ENCODE measurements at places on chromosomes 6 and 20.

DNA sequence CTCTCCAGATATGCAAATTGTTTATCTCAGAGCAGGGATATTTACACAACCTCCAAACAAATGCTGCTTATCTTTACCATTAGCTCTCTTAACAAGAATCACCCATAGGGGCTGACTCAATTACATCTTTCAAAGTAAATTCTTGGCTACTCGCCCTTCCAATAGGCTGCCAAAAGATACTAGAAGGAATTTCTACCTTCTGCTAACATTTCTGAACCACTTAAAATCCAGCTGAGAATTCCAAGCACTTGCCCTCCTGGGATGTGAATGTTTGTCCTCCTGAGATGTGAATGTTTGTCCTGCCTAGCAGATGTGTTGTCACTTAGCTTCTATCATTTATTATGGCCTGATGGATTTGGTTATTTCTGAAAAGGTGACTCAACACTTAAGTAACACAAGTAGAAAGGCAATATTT, 388.0 kb downstream of the GJA1 start:
- no peak for DNase-seq

DNA sequence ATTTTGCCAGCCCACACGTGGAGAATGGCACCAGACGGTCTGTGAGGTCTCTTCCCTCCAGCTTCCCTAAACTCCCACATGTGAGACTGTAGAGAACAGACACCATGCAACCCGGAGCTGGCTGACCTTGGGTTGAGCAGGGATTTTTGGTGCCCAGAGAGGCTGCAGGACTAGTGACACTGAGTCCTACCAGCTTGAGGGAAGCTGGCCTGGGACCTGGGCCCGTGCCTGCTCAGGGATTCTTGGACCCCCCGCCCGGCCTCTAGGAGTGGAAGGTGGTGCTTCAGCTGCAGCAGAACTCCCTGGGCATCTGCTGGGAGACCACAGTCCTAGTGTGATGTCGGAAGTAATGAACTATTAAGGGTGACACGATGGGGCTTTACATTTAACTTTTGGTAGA, 3.2 kb downstream of the PSMG4 start:
- DNase-seq: no peak

DNA sequence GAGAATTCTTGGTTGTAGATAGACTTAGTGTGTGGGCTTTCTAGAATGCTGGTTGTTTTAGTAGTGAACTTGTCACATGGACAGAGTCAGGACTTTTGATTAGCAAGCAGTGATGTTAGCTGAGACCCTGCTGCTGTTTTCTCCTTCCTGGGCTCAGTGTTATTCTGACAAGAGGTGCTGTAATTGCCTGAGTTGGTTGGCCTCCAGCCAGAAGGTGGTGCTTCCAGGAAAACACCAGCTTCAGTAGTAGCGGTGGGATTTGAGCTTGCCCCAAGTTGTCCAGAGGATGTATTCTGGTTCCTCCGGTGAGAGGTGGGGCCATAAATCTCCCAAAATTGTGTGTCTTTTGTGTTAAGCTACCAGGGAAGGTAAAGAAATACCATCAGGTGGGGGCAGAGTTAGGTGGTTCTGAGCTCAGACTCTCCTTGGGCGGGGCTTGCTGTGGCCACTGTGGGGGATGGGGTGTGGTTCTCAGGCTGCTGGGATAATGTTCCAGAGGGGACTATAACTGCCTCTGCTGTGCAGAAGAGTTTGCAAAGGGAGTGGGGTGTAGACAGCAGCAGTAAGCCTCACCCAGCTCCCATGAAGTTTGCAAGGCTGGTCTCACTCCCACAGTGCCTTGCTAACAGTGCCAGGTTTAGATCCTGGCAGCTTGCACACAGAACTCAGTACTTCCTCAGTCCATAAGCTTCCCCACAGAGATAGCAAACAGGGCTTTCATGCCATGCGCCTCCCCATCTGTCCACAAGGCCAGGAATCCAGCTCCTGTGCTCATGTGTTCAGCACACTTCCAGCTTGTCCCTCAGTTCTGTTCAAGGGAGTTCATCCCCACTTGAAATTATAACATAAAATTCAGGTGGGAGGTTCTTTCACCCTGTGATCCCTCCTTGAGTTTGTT, 278.4 kb upstream of the PTCHD4 start:
- DNase-seq: no peak

DNA sequence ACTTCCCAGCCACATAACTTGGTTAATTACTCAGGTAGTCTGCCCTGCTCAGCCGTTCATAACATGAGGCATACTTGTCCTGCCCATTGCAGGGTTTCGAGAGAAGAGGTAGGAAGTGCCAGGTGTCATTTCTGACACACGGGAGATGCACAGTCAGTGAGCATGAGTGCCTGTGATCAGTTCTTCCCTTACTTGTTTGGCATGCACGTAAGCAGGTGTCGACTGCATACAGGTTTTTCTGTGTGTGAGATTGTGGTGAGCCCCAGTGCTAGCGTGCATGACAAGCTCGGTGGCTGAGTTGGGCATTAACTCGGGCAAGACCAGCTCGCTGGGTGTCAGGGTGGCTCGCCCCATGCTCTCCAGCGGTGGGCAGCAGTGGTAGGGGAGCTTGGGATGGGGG, 51.2 kb upstream of the SLC22A1 start:
- no peak for DNase-seq
